ENCODE measurements at places on chromosomes 7 and 10.

GRCh38 chr10:68086011-68086410 lies 10.9 kb upstream of the HERC4 start:
- no peak for DNase-seq

- DNase-seq, result no peak
These were observed 11.3 kb upstream of the PRXL2A start for GRCh38 chr10:80397014-80397413.

DNA sequence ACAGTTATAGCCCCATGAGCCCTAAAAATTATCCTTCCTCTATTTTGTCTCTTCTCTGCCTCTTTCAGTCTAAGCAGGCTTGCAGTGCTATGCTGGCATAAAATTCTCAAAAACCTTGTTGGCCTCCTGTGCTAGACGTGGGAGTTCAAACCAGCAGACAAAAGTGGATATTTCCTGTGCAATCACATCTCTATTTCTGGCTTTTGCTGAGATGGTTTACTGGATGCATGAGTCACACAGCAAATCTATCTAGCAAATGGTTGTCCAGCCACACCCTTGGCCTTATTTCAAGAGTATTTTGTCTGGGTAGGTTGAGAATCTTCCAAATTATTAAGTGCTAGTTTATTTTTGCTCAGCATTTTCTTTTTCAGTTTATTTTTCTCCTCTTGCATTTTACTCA lies 370.8 kb downstream of the CDC14C start:
- no peak for DNase-seq

- DNase-seq, result no peak
These were observed 151.6 kb downstream of the SND1 start for GRCh38 chr7:127803626-127804025.

GRCh38 chr7:73443548-73444255 lies 10.1 kb downstream of the FZD9 start:
- DNase-seq, result no peak

DNA sequence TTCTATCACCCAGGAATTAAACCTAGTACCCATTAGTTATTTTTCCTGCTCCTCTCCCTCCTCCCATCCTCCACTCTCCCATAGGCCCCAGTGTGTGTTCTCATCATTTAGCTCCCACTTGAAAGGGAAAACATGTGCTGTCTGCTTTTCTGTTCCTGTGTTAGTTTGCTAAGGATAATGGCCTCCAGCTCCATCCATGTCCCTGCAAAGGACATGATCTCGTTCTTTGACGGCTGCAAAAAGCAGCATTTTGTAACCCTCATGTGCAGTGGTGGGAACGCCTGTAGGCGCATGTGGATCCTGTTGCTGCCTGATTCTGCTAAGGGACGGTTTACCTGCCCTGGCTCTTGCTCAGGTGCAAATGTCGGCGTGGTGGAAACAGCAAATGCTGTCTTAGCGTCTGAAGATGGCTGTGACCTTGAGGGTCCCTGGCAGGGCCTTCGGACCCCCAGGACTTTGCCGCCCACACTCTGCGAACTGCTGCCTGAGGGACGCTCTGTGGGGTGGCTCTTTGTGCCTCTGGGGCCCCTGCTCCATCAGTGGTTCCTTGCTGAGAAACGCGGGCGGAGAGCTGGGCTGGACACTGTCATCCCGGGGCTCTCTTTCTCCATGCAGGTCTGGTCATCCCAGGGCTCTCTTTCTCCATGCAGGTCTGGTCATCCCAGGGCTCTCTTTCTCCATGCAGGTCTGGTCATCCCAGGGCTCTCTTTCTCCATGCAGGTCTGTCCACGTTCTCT lies 5.6 kb upstream of the MTG1 start:
- DNase-seq, result no peak

DNA sequence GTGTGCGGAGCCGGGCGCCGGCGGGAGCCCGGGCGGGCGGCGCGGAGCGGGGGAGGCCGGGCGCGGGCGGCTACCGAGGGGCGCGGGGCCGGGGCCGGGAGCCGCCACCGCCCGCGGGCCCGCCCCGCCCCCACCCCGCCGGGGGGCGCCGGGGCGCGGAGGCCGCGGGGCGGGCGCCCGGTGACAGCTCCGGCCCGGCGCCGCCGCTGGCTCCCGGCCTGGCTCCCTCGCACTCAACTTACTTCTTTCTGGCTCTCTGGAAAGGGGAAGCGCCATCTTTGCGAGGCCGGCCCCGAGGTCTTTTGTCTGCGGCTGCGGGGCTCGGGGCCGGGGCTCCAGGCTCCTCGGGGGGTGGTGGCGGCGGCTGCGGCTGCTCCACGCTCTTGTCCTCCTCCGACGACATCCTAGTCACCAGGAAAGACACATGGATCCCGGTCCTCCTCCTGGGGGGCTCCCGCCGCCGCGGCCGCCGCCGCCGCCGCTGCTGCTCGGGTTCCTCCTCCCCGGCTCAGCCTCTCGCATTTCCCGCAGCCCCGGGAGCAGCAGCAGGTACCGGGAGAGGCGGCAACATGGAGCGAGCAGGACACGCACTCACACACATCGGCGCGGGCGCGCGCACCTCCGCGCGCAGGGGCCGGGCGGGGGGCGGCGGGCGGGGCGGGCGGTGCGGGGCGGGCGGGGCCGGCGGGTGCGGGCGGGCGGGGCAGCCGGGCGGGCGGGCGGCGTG lies at the start of gene KMT2C:
KMT2C (minus strand) TSS at position 620 of the 727 bp plus-strand sequence; CDS start at position 403, 217 bp downstream.
- DNase-seq, result no peak

GRCh38 chr10:75600833-75601232 lies 169.4 kb downstream of the LRMDA start:
- no peak for DNase-seq

DNA sequence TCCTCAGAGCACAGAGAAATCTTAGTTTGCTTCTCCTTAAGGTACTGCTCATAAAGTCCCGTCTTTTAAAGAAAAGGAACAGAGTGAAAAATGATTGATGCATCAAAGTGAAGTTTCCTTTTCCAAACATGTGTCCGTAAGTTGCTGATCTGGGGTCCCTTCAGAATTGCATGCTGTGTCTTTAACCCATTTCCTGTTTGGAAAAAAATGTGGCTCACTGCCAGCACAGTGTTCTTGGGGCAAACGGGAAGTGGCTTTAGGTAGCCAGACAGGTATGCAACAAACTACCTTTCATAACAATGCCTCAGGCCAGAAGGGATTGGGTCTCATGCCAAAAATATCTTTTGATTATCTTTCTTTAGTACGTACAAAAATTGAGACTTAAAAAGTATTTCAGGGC lies 50.9 kb downstream of the TFAM start:
- DNase-seq, result no peak

DNA sequence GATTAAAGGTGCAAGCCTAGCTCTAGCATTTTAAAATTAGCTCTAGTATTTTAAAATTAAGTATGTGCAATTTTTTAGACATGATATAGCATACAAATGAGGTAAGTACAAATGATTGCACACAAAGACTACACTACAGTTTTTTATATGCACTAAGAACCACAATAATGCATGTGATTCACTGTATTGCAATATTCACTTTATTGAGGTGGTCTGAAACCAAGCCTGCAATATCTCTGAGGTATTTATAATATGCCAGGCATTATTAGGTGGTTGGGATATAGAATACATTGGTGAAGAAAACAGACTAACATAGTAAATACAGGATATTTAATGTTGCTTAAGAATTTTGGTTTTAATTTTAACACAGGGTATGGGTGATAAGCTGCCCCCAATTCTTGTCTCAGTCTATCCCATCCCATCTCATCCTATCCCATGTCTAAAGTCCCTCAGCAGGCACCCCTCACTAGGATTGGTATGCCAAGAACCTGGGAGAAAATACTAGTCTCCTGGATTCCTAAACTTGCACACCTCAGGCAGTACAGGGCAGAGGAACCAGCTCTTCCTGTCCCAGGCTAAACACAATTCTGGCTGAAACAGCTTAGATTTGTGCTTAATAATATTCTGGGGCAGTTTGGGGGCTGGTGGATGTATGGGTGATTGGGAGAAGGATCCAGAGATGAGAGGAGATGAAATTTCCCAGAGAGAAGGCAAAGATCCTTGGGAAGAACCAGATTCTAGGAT lies 90.4 kb downstream of the HIPK2 start:
- no peak for DNase-seq

- DNase-seq, result peak; percentile 32
These were observed 93.6 kb upstream of the COL1A2 start for GRCh38 chr7:94301024-94301586.

GRCh38 chr10:33773253-33773573 lies 438.7 kb upstream of the NRP1 start:
- no peak for DNase-seq

DNA sequence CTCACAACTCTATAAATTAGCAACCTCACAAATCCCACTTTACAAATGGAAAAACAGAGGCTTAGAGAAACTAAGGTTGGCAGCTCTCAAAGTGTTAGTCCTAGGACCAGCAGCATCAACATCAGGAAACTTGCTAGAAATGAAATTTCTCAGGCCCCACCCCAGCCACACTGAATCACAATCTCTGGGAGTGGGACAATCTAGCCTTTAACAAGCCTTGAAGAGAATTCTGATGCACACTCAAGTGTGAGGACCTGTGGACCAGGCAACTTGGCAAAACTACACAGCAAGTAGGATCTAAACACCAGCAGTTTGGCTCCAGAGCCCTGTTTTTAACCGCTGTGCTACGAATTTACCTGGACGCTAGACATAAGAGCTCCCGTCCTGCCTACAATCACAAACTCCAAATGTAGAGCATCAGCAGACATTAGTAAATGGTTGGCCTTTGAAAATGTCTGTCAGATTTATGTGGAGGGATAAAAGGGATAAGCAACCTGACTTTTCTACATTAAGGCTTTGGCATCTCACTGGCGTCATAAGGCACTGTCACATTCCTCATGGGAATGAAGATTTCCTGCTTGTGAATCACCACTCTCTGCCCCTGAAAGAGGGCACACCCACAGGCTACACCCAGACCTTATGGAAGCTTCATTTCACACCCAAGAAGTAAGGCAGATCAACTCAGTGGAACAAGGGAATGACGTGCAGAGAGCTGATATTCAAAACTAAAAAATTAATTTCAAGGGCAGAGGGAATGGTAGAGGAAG lies 34.5 kb downstream of the PPP1R3C start:
- no peak for DNase-seq

- no peak for DNase-seq
These were observed 107.4 kb upstream of the KMT2E start for GRCh38 chr7:104906556-104906955.

DNA sequence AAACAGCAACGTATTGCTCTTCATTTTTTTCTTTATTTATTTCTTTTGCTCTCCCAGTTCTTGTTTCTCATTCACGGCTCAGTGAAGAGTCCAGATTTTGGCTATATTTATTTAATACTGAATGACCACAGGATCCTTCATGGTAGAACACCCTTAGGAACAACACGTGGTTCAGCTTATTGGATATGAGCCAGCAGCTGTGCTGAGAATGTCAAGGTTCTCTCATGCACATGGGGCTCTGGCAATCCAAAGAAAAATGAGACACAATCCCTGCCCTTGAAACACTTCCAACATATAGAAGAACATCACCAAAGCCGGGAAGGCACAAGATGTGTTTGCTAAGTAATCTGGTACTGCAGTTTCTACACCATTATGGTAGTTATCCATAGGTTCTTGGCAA lies 852.9 kb downstream of the SORCS1 start:
- no peak for DNase-seq

GRCh38 chr7:105691680-105692564 lies 110.6 kb upstream of the EFCAB10 start:
- DNase-seq, result peak; percentile 95

- no peak for DNase-seq
These were observed 673.6 kb downstream of the IPMK start for GRCh38 chr10:57593983-57594573.

- DNase-seq, result no peak
These were observed 51.4 kb downstream of the ADARB2 start for GRCh38 chr10:1685699-1686490.

- DNase-seq, result no peak
These were observed 208.6 kb downstream of the ADAM12 start for GRCh38 chr10:126179637-126180036.

DNA sequence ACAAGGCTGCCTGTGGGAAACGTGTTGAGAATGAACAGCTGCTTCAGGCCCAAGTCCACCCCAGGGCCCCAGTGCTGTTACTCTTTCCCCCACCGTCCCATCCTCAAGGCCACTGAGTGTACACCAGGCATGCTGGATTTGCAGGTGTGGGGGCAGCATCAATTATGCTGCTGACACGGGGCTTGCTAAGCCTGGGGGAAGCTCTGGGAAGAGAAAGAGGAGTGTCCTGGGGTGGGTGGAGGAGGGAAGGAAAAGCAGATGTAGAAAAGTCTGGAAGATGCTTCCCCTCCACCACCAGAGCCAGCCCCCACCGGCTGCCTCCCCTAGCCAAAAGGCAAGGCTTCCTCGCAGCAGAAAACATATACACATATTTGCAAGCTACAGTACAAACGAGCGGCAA lies 153.9 kb downstream of the CDH23 start:
- no peak for DNase-seq

- no peak for DNase-seq
These were observed 47.7 kb downstream of the HHEX start for GRCh38 chr10:92737484-92737883.

DNA sequence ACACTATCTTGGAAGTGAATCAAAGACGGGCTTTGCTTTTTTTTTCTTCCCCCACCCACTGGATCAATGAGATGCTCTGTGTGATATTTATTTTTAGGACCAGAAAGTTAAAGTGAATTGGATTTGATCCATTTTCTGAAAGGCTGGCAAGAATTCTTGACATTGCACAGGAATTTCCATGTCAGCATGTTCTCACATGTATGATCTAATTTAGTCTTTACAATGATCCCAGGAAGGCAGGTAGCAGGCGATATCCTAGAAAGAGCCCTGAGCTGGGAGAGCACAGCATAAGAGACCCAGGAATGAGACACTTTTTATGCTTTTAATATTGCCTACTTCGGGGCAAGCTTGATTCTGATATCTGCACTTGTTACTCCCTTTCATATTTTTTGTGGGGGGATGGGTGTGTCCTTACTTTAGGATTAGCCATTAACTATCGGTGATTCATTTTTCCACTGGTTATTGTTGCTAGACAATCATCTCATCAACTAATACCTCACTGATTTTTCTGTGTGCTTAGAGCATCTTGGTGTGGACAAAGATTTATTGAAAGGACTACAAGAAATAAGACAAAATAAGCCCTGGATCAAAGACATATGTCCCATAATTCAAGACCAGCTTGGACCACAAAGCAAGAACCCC lies 58.1 kb downstream of the NRP1 start:
- DNase-seq, result no peak

GRCh38 chr7:89771003-89771636 lies 383.1 kb upstream of the STEAP1 start:
- DNase-seq, result no peak

- peak; percentile 2 for DNase-seq
These were observed 8.3 kb upstream of the OCM start for GRCh38 chr7:5872326-5872725.

- no peak for DNase-seq
These were observed 503.1 kb downstream of the GRID1 start for GRCh38 chr10:85863301-85864172.

DNA sequence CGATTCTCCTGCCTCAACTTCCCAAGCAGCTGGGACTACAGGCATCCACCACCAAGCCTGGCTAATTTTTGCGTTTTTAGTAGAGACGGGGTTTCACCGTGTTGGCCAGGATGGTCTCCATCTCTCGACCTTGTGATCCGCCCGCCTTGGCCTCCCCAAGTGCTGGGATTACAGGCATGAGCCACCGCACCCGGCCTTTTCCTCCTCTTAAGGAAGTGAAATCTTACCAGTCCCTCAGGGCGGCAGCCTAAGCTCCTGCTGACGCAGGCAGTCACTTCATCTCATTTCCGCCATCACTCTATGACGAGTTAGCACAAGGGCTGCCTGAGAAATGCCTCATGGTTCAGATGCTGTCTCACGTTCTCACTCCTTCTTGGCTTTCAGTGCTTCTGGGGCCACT lies 246.0 kb upstream of the SHH start:
- DNase-seq, result no peak

Data from DMS 273 treated with DMSO at 0.1 percent for 48 hours (cell line).